ENCODE measurements at places on chromosomes 2 and 18.

DNA sequence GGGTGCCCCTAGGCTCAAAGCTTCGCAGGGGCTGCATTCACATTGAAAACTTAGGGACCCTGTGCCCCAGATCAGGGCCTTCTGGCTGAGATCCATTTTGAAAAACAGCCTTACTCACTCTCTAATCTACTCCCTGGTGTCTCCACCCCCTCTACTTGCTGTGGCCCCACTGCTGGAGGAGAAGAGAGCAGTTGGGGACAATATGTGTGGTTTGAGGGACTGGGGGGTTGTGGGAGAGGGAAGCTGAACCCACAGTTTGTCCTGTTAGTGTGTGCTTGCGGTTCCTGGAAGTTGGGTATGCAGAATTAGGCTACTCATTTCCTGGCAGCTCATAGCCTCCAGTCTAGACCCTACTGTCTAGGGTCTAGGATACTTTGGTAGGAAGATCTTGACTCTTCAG, 211.4 kb downstream of the PRKCE start:
- DNase-seq, result peak; percentile 19

DNA sequence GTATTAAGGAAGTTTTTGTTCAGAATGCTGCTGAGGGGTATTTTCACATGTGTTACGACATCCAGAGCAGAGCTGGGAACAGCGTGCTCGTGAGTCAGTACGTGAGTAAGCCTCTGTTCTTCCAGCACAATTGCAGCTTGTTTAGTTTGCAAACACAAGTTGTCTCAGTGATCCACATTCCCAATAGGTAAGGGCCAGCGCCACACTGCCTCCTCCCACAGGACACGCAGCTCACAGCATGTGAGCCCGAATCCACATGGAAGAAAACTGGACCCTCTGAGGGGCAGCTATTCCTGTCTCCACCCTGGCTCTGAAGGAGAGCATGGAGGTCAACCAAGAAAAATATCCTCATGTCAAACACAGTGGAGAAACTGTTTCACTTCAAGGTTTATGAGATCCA, 173.9 kb upstream of the PID1 start:
- DNase-seq, result no peak

DNA sequence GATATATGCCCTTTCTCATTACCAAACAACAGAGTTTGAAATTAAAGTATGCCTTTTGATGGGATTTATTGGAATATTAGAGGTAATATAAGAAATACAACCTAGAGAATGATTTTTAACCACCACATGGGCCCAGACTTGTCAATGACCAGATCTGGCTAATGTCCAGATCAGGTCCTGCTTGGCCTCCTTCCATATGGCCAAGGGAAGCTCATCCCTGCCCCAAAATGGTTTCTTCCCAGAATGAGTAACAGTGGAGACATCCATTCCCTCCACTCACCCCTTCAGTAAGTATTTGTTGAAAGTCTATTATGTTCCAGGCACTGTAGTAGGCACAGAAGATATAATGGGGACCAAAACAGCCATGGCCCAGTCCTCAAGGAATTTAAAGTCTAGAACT, 54.9 kb downstream of the ANTXR1 start:
- DNase-seq, result no peak

DNA sequence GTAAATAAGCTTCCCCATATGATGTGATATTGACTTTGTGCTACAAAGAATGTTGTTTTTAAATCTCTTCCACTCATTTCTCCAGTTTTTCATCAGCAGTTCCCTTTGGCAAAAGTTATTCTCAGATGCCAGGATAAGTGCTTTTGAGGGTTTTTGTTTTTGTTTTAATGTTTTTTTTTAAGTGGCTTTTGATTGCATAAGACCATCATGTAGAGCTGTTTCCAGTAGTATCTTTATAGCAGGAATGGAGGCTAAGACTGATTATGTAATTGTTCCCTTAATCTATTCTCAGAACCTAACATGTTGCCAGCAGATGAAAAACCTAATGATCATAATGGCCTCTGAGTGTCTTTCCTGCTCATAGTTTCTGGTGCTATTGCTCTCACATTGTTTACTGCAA, 77.9 kb downstream of the CABLES1 start:
- DNase-seq, result no peak

GRCh38 chr2:57990118-57990725, 56.4 kb upstream of the VRK2 start:
- no peak for DNase-seq

DNA sequence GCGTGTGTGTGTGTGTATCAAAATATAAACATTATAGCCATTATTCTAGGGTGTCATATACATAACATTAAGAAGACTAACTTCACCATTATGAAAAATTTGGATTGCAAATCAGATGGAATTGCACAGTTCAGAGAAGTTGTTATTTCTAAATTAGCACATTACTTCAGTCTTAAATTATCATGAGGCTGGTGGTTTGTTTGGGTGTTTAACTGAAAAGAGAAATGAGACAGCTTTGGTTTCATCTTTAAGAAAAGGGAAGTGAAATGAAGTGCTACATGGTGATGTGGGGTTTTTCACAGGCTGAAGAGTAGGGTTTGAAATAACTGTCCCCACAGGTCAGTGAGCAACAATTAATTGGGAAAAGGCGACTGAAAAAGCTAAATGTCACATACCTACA, 161.2 kb upstream of the XIRP2 start:
- DNase-seq, result no peak

DNA sequence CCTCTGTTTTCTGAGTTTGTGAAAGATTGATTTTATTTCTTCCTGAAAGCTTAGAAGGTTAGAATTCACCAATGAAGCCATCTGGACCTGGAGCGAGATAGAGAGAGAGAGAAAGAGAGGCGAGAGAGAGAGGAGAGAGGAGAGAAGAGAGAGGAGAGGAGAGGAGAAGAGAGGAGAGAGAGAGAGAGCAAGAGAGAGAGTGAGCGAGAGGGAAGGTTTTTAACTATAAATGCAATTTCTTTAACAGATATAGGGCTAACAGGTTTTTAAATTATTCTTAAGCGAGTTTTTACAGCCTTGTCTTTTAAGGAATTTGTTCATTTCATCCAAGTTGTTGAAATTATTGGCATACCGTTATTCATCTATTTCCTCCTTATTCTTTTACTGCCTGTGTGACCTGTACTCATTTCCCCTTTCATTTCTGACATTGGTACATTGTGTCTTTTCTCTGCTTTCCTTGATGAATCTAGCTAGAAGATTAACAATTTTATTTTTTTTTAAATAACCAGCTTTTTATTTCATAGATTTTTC, 56.1 kb downstream of the BABAM2 start:
- no peak for DNase-seq

- DNase-seq, result no peak
Measured at GRCh38 chr2:55932843-55933242, 9.3 kb upstream of the EFEMP1 start.

DNA sequence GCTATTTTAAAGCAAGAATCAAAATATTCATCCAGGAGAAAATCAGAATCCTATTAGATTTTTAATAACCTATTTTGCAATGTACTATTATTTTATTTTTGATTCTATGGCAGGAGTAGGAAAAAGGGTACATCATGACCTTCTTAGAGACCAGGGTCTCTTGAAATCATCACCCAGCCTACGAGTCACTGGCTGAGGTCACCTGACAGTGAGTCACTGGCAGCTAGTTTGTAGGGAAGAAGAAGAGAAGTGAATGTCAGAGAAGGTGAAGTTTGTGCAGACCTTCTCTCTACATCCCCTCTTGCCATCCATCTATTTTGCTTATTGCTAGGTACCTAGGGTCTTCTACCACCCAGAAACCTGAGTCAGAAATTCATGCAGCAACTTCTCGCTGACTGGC, 144.2 kb downstream of the ALK start:
- DNase-seq, result no peak

DNA sequence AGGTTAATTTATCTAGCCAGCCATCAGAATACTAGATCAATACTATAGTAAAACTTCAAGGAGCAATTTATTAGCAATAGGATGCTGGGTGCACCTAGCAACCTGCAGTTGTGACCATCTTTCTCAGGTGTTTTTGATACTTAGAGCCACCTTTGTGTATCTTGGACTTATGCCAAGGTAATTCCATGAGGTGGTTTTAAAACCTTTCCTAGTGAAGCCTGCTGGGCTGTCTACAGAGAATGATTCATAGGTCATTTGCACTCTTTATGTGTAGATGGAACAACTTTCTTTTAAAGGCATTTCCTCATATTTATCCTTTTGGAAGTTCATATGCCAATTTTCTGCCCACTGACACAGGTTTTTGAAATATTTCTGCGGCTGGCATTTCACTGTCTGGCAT, 1030.1 kb upstream of the POU3F3 start:
- DNase-seq, result no peak

DNA sequence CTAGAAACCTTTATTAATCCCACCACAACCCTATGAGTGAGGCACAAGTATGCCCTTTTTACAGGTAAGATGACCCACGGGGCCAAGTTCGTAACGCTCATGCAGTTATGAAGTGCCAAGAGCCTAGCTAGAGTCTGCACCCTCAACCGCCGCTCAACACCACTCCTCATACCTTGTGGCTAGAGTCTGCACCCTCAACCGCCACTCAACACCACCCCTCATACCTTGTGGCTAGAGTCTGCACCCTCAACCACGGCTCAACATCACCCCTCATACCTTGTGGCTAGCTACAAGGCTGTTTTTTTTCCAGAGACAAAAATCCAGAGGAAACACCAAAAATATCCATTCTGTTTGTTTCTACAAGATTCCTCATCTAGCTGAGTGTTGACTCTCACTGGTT, 4.6 kb downstream of the TXNL4A start:
- DNase-seq, result no peak

DNA sequence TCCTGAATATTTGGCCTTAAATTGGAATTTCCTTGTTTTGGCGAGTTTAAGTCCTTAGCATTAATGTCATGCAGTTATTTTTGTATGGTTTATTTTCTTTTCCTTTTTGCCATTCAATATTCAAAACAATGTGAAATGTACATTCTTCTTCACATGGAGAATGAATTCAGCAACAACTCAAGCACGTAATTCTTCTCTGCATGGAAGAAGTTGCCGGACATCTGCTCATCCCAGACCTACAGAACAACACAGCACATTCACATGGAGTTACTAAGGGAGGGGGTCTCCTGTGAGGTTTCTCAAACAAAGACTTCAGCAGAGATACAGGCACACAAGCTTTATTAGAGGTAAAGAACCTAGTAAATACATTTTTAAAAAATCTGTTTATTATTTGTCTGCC, 236.8 kb downstream of the SATB2 start:
- DNase-seq, result no peak

- DNase-seq, result no peak
Measured at GRCh38 chr18:22063102-22063501, 106.3 kb upstream of the GATA6 start.

DNA sequence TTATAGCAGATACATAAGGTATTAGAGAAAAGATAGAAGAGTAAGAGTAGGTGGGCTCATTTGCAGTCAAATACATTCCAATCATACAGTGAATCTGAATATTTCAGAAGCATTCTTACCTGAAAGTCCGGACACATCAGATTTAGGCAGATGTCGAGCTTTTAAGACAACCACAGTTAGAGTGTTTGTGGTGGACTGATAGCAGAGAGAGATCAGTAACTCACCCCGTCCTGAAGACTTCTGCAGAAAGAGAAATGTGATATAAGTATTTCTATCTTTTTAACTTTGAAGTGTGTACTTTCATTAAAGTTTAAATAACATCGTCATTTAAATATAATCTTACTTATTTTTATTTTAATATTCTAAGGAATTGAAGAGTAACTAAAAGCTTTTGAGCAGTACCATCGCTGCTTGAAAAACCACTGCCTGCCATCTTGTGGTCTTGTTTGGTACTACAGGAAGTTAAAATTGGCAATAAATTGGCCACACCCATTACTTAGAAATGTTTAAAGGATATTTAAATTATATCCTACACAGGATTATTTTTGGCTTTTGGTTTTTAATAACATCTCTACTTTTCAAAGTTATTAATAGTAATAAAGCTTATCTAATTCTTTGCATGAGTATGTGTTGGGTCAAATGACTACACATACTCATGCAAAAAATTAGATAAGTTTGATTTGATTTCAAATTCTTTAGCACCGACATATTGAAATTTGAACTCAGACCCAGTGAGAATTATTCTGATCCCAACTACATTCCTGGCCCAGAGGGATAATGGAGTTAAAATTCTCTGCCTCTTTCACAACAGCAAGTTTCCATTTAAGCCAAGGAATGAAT, 5.5 kb downstream of the SYT4 start:
- DNase-seq, result peak; percentile 54

- no peak for DNase-seq
Measured at GRCh38 chr2:1638281-1638860, 105.9 kb downstream of the PXDN start.

DNA sequence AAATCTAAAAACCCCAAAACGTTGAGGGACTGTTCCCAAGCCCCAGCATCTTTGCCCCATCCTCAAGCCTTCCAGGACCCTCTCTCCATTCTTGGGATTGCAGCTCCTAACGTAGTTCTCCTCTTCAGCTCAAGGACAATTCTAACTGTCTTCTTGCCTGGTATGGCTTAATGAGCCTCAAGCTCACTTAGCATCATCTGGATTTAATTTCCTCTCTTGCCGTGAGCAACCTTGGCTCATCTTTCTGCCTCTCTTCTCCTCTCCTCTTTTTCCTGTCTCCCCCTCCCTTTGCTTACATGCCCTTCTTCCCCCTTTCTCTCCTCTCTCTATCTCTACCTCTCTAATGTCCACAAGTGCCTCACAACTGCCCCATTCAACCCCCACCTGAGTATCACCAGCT, 44.2 kb downstream of the TACR1 start:
- no peak for DNase-seq

- DNase-seq, result no peak
Measured at GRCh38 chr18:79834834-79835233, 37.1 kb downstream of the KCNG2 start.

DNA sequence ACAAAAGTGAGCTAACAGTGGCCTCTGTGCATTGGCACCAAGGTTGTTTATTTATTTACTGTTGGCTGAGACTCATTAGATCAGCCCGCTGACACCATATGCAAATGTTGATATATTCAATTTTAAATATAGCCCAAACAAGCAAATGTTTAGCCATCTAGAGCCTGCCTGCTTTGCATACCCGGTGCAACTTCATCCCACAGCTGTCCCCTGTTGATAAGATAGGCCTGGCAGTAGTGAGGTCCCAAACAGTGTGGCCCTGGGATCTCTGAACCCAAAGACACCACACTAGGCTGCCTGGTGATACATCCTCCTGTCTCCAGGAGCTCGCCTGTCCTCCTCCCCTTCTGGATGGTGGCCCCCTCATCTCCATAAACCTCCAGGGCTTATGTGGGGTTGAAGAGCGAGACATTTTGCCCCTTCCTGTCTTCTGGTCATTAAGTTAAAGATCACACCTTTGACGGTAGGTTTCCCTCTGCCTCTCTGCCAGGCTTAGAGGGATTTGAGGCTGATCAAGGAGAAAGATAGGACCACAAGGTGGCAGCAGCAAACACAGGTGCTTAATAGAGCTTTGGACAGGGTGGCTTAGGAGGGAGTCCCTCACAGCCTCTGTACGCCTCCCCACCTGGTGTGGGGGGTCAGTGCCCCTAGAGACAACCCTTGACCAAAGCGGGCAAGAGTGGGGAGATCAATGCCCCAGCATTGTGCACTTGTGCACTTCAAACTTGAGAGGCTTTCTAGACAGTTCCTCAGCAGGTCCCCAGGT, 23.7 kb upstream of the MYO5B start:
- peak; percentile 35 for DNase-seq
